ENCODE measurements at places on chromosomes 3 and 15.

DNA sequence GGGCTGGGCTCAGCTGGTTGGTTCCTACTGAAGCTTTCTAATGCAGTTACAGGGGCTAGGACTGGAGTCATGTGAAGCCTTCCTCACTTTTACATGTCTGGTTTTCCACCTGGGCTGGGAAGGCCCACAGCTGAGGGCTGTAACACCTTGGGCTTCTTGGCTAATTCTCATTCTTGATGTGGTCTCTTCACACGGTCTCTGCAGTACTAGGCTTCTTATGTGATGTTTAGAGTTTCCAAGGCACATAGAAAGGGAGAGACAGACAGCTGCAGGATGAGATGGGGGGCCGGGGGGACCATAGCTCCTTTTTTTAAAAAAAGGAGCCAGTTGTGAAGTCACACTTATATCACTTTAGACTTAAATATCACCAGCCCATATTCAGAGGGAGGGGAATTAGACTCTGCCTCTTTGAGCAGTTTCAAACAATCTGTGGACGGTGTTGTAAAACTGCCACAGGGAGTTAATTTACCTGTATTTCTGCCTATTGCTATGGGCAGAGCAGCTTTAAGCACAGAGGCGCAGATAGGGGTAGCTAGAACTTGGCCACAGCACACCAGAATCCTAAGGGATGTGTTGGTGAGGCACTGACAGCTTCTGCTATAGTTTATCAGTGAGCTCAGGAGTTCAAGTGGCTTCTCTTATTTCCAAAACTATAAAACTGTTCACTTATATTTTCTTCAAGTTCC is 46.7 kb downstream of the NKIRAS1 start:
- DNase-seq: no peak

GRCh38 chr3:30970183-30970582 is 75.7 kb upstream of the GADL1 start:
- DNase-seq: peak; percentile 8

- DNase-seq: no peak
Measured at GRCh38 chr15:42392309-42393024, 33.2 kb downstream of the CAPN3 start.

DNA sequence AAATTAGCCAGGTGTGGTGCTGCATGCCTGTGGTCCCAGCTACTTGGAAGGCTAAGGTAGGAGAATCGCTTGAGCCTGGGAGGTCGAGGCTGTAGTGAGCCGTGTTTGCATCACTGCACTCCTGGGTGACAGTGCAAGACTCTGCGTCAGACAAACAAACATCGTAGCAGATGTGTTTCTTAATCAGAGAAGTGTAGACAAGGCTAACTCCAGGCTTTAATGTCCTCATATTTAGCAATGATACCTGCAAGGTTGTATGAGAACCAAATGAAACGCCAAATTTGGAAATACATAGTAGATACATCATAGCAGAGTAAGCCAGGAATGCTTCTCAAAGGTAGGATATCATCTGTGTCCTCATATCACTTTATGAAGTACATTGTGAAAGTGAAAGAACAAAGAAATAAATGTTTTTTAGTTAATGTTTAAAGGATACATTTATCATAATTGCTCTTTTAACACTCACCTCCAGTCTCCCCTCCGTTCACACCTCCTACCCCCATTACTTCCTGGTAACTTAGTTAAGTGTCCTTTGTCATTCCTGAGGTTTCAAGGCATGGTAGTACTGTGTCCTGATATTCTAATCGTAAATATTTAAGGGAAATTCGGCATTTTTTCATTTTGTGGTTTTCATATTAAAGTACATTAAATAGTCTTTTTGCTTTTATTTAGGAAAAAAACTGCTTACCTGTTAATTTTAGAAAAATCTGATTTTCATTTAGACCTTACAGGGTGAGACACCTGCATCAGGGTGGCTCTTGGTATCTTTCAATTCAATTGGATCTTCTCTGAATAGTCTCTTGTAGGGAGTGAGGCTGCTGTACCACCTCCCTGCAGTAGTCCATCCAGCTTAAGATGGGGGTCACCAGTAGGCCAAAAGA is 96.1 kb downstream of the OPA1 start:
- no peak for DNase-seq

GRCh38 chr3:35777065-35777464 is 137.7 kb downstream of the ARPP21 start:
- no peak for DNase-seq

- no peak for DNase-seq
Measured at GRCh38 chr3:46289966-46290365, 47.7 kb downstream of the CCR3 start.

DNA sequence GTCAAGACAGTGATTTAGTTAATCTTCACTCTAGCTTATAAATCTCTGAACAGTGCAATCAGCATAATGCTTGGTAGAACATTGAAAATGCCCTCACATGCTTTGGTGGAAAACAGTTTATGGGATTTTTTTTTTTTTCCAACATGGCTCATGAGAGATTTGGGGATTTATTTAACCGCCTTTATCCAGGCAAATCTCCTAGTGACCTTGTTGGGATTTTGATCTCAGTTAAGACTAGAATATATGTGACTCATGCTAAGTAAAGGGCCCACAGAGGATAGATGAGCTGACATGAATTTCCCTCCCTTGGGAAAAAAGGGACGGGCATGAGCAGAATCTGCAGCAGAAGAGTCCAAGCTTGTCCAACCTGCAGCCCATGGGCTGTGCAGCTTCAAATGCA is 18.7 kb downstream of the LRTM1 start:
- no peak for DNase-seq

- peak; percentile 4 for DNase-seq
Measured at GRCh38 chr3:169390271-169390670, 273.2 kb downstream of the MECOM start.

DNA sequence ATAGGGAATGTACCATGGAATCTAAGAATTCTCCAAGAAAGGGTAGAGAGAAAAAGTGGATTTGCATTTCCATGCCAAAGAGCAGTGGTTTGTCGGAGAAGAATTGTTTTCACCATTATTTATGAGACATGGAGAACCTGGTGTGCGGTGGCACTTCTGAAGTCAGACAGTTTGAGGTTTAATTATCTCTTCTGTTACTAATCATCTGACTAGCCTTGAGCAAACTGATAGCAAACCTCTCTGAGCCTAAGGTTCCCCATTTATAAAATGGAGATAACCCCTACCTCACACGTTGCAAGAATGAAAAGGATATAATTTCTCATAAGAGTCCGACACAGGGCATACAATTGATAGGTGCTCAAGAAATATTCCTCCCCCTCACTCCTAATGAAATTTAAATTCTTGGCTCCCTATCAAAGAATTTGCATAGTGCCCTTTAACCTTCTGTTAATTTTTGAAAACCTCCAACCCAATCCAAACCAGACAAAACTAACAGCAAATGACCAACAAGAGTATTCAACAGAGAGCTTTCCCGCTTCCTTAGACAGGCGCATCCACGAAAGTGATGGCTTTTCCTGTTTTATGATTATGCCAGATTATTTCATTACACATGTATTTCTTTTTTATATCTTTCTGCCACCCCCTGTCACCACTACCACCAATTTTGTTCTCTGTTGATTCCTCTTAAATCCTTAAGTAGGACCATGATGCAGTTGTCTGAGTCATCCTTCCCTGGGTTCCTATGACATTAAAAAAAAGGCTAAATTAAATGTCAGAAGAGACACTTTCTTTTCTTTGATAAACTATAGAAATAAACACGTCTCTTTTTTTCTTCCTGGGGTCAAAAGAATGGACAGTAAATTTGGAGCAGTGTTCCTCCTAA is 28.5 kb downstream of the TMEM212 start:
- DNase-seq: no peak

- DNase-seq: no peak
Measured at GRCh38 chr3:45873036-45873435, 13.3 kb upstream of the CCR9 start.

DNA sequence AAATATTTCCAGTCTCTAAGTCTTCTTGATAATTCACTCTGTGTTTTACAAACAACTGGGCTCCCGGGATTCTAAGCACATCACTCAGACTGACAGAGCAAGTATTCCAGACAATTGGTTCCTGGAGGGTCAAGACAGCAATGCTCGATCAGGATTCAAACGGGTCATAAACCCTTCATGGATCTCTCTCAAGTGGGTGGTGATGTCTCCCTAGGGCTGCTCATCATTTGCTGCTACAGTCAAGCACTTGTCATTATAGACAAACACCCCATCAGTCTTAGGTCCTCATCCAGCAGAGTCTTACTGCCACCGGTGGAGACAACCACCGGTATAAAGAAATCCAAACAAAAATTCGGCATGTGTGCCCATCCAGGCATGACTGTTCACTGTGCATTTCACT is 921.1 kb downstream of the FHIT start:
- no peak for DNase-seq

GRCh38 chr15:98412852-98413251 is 235.5 kb upstream of the IGF1R start:
- no peak for DNase-seq

All from RWPE1 (cell line).